MCF 10A (cell line): ENCODE measurements at places on chromosomes 12 and 14.

DNA sequence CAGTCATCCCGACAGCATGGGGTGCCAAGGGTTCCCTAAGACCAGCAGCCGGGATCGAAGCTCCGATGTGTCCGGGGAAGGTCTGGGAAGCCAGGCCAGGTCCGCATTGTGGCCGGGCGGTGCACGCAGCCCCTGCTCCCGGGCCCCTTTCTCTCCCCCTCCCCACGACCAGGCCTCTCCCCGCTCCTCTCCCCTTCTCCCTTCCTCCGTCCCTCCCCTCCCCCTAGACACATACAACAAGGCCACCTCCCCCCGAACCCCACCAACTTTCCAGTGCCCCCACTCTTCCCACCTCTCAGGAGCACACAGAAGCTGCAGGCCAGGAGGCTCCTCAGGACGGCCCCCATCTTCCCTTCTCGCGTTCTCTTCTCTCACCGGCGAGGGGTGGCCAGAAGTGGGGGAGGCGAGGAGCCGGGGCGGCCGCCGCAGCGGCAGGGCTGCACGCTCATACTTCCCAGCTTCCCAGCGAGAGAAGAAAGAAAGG lies 413 bp downstream of the LRP6 start:
- DNase-seq: peak; percentile 27

DNA sequence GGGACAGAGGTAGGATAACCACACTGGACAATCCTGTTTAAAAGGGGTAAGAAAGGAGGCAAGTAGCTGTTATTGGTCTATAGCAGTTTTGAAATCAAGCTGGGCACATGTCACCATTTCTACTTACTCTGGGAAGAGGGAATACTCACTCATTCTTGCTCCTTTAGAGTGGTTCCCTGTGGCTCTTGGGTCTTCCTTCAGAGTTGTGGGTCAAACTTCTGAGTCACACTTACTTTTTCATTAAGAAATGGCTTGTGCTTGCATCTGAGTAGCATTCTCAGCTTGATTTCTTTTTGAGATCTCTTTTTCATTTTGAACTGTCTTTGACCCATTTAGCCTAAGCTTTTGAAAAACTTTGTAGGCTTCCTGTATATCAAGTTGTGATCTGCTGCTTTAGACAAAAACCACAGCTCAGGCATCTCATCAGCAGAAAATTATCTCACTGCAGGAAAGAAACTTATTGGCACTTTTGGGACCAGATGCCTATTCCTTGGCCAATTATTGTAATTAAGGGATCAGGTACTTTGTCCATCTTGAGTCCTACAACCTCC lies 122.2 kb downstream of the AEBP2 start:
- no peak for DNase-seq

DNA sequence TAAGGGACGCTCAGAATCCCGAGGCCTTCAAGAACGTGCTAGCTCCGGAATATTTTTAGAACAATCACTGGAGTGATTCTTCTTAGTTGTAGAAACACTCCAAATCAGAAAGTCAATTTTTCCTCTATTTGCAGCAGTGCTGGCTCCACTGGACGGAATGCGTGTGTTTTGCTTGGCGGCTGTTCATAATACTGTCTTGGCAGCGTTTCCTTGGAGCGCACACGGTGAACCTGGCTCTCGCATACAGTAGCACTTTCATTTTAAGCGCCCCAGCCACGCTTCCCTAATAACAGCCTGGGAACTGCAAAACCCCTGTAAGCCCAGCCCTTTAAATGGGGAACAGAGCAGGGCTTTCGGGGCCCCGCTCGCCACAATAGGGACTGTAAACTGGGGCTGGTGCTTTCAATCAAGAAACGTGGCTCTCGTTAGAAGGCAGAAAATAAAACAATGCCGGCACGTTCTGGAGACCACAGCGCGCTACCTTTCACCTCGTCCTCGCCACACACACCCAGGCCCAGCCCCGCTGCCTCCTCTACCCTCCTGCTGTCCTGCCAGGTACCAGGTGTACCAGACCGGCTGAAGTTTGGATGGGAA lies 79.9 kb downstream of the BCL11B start:
- DNase-seq: peak; percentile 85

DNA sequence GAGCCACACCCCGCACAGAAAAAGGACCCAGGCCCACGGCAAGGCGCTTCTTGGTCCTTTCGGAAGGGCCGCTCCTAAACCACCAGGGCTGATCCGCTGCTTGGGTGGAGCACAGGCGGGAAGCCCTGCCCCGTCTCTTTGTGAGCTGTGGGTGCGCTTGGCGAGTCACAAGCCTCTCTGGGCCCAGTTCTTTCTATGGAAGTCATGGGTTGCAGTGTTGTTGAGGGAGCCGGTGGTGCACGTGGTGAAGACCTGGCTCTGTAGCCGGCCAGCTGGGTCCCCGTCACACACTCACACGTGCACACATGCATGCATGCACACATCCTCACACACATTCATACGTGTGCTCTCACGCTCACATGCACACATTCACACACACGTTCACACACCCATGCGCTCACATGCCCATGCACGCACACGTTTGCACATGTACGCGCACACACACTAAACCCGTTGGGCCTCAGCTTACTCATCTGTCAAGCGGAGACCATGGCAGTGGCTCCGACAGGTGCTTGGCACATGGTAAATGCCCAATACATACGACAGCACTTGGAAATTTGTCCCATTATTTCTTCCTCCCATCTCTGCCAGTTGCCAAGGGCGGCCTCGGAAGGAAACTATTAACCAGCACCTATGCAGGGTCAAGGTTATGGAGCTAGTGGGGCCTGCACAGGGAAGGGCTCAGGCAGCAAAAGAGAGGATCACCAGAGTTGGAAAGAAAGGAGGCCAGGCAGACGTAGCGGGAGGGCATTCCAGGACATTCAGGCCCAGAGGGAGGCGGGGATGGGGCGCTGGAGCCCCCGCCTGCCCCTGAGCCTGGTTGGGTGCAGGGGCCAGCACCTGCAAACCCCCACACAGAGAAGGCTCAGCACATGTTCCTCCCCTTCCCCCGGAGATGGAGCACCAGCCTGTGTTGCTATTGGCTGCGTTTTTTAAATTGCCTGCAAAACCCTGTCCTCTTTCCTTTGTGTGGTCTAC lies 96.9 kb downstream of the SETD3 start:
- no peak for DNase-seq

DNA sequence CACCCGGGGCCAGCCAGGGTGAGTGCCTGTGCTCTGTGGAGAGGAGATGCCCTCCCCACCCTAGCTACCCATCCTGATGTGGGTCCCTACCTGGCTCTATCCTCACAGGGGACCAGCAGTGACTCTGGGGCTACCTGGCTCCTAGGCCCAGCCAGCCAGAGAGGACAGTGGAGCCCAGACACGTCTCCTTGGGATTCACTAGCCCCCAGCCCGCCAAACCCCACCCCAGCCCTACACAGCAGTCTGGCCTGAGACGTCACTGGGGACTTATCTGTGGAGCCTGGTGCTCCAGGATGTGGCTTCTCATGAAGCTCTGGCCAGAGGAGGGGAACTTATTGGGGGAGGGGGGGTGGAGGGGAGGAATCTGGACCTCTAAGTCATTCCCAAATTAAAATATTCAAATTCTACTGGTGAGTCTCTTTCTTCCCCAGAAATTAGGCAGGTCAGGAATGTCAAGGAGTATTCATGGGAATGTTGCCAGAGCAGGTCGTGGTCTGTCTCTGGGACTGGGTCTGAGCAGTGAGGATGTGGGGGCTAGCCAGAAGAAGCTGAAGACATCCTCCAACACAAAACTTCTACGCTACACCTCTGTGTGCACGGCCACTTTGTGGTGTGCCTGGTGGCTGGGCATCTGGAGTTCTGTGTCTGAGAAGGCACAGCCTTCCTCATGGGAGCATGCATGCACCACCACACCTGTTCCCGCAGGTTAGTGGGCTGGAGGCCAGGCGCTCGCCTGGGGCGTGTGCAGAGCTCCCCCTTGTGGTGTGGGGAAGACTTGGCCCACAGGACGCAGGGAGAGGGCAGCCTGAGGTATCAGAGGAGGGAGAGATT lies 2.7 kb downstream of the CMTM5 start:
- DNase-seq: peak; percentile 64

DNA sequence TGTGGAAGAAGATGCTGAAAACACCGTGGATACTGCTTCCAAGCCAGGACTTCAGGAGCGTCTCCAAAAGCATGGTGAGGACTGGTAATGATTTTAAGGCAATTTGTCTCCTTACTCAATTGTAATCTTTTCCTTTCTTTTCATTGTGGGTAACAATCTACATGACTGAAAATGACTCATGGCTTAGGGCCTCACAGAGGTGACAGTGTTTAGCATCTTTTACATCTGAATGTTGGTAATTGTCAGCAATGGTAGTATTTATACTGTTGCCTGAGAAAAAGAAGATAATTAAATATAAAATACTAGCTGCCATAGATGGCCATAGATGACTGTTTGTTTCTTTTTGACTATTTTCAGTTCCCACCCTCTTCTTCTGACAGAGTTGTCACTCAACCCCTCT lies 31.6 kb downstream of the TULP3 start:
- DNase-seq: no peak

- no peak for DNase-seq
These were observed 204.9 kb downstream of the DAD1 start for GRCh38 chr14:22384167-22384549.

- DNase-seq: no peak
These were observed 166.4 kb upstream of the FKBP4 start for GRCh38 chr12:2628401-2628800.

DNA sequence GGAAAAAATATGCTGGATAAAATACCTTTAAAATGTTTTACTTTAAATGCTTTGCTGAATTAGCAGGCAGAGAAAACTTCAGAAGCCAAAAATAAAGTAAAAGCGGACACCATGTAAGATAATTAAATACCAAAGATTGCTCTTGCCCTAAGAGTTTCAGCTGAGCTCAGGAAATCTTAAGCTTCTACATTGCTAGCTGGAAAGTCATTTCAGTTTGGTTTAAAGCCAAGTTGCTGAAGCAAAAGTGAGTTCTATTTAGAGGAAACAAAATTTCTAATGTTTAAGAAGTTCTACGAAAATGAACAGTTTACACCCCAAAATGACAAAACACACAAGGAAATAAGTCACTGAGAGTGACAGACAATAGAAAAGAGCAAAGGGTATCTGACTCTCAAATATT lies 310.0 kb downstream of the ADAMTS20 start:
- DNase-seq: no peak

GRCh38 chr12:12056951-12057350 lies 13.8 kb upstream of the BCL2L14 start:
- no peak for DNase-seq

DNA sequence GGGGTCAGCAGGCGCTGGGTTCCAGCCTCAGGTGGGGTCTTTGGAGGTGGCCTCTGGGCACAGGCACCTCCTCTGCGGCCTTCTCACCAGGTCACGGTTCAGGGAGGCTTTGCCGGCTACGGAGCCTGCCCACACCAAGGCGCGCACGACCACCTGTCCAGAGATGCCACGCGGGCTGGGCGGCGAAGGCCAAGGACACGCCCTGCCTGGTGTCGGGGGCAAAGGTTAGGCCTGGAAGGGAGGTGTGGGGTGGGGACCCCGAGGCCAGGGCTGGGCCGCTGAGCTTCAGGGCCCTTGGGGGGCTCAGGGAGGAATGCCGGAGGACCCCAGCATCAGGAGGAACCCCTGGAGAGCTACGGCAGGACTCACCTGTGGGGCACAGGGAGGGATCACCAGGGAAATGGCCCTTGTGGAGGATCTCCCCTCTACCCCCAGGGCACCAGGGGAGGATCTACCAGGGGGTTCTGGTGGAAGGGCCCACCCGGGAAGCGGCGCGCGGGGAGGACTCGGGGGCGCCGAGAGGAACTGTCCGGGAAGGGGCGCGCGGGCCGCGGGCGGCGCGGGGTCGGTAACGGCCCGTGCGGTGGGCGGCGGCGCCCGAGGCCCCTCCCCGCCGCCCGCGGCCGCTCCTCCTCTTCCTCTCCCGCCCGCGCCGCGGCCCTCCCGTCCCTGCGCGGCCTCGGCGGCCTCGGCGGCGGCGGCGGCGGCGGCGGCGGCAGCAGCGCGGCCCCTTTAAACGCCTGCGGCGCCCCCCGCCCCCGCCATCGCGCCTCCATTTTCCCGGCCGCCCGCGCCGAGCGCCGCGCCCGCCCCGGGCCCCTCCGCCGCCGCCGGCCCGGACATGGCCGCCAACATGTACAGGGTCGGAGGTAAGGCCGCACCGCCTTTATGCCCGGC lies at the start of gene MTA1:
MTA1 (plus strand) TSS at position 633 of the 897 bp plus-strand sequence; CDS start at position 842, 209 bp downstream.
- DNase-seq: peak; percentile 47

- no peak for DNase-seq
These were observed 660 bp upstream of the MAP1LC3B2 start for GRCh38 chr12:116558280-116559161.

DNA sequence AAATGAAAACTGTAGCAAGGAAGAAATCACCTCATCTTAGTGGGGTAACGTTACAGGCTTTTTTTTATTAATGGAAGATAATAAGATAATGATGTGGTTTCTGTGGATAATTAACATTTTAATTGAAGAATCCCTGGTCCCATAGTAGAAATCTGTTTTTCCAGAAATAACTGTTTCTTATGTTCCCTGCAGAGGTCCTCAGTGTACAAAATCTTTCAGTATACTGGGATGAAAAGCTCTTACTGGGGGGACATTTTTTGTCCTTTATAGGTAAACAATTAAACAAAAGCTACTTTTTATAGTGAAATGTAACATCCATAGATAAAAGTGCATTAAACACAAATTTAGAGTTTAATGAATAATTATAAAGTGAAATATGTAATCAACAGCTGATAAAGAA lies 312.2 kb downstream of the ATXN7L3B start:
- DNase-seq: no peak

DNA sequence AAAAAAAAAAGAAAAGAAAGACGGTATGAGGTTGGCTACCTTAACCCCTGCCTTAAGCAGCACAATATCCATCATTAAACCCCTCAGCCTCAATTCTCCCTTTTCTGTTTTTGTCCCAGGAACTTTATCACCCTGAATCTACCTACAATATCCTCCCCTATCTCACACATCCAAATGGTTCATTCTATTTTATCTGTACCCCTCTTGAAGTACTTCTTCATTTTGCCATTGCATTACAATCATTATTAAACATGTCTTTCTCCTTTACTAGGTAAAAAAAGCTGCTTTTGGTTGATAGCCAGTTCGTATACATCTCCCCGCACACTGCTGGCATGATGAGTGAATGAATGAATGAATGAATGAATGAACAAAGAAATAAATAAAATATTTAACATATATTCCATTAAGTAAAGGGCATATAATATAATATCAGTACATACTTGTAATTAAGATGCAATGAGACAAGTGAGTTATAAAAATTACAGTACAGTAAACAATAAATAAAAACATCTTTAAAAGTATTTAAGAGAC lies 364 bp upstream of the GPR65 start:
- no peak for DNase-seq

- DNase-seq: no peak
These were observed 187.0 kb downstream of the TMEM132D start for GRCh38 chr12:129716825-129717224.

DNA sequence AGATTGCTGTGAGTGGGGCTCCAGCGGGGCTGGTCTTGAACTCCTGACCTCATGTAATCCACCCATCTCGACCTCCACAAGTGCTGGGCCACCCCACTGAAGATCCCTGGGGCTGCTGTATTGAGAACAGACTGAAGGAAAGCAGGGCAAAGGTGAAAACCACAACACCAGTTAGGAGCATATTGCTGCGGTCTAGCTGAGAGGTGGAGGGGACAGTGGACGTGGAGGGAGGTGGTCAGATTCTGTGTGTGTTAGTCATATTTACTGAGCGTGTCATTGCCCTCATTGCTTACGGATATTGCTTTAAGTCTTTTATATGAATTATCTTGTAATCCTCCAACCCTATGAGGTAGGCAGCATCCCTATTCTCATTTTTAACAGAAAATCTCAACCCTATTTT lies 69.0 kb upstream of the OVCH1 start:
- peak; percentile 30 for DNase-seq

GRCh38 chr12:52821826-52822660 lies 8.1 kb upstream of the KRT4 start:
- no peak for DNase-seq

- DNase-seq: peak; percentile 95
These were observed 2.7 kb upstream of the RABGGTA start for GRCh38 chr14:24274101-24274543.
